ENCODE measurements at places on chromosomes 12 and 14.

DNA sequence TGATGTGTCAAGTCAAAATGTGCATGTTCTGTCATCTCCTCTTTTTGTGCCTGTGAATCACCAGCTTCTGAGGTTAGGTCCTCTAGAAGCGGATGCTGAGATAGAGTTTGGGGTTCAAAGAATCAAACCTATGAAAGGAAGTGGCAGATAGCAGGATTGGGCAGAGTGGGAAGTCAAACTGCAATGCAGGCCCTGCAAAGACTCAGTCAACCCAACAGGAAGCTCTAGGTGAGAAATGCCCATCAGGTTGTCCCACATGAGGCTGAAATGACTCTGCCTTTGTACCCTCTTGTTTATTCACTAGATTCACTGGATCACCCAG, 4.5 kb upstream of the MIA2 start:
- no peak for DNase-seq

DNA sequence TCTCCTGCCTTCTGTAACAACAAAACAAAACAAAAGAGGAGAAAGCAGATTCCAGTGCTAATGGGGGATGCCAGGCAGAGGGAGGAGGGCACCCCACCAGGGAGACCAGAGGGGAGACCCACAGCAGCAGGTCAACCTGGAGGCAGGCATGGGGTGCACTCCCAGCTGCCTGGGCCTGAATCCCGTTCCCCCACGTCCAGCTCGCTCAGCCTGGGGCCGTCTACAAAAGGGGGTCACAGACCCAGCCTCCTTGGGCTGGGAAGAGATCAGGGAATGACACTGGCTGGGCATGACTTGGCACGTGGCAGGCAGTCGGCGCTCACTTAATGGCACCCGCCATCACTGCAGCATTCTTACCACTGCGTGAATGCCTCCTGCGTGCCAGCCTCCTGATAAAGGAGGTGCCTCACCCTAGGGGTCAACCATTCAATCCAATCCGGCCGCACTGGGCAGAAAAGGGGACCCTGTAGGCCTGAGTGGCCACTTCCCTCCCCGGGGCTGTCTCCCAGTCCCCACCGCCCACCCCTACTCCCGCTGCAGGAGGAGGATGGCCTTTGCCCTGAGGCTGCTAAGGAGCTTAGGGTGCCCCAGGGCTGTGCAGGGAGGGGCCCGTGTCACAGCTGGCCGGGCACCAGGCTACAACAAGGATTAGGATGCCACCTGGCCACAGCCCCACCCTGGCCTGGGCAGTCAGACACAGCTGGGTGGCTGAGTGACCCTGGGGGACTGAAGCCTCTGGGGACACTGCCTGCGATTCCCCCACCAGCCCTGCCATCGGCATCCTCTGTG, 87.5 kb downstream of the NCOR2 start:
- DNase-seq, result no peak

GRCh38 chr14:69611172-69612013, at the start of gene SUSD6:
Gene SUSD6, plus strand, starts transcription at chr14:69611596. Its CDS starts 46,997 bp downstream, at chr14:69658593.
- peak; percentile 90 for DNase-seq

DNA sequence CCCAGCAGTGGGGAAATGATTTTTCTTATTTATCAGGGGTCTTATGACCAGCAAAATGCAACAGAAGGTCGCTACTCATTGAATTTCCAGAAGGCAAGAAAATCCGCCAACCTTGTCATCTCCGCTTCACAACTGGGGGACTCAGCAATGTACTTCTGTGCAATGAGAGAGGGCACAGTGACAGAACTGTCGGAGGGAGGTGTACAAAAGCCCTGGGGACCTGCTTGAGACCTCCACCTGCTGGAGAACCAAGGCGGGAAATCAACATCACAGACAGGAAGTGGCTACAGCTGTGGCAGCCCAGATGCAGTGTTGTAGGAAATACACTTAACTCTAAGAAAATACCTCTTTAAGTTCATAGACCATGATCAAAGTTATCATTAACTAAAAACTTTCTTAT, 250.9 kb upstream of the OR4E1 start:
- DNase-seq, result no peak

GRCh38 chr14:65933400-65934069, 521.0 kb downstream of the FUT8 start:
- no peak for DNase-seq

GRCh38 chr14:25756876-25757275, 706.9 kb upstream of the STXBP6 start:
- DNase-seq, result no peak

DNA sequence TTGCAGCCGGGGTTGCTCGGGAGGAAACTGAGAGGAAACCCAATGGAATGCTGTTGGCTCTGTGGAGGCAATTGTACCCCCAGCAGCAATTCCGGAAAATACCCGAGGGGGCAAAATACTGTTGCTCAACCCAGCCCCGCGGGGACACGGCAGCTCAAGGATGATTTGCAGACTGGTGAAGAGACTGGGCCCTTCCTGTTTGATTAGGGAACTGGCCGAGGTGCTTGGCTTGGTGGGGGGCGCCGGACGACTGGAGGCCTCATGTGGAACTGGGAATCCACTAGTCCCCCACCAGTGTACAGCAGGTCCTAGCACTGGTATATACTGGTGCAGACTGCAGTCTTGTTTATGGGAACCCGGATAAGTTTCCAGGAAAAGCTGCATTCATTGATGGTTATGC, 10.3 kb upstream of the RNASE12 start:
- no peak for DNase-seq

- no peak for DNase-seq
Observed at GRCh38 chr14:29926701-29927375, 809 bp downstream of the PRKD1 start.

GRCh38 chr12:56129206-56129941, 1.3 kb downstream of the ESYT1 start:
- no peak for DNase-seq
